ENCODE measurements at places on chromosomes 2 and 18.
A peak's percentile ranks its signal among the peaks of the same experiment; 100 is the strongest.

GRCh38 chr18:2981212-2981728 is 31.7 kb downstream of the LPIN2 start:
- no peak for DNase-seq

- DNase-seq: no peak
These were observed 231.7 kb downstream of the VAPA start for GRCh38 chr18:10145546-10145945.

DNA sequence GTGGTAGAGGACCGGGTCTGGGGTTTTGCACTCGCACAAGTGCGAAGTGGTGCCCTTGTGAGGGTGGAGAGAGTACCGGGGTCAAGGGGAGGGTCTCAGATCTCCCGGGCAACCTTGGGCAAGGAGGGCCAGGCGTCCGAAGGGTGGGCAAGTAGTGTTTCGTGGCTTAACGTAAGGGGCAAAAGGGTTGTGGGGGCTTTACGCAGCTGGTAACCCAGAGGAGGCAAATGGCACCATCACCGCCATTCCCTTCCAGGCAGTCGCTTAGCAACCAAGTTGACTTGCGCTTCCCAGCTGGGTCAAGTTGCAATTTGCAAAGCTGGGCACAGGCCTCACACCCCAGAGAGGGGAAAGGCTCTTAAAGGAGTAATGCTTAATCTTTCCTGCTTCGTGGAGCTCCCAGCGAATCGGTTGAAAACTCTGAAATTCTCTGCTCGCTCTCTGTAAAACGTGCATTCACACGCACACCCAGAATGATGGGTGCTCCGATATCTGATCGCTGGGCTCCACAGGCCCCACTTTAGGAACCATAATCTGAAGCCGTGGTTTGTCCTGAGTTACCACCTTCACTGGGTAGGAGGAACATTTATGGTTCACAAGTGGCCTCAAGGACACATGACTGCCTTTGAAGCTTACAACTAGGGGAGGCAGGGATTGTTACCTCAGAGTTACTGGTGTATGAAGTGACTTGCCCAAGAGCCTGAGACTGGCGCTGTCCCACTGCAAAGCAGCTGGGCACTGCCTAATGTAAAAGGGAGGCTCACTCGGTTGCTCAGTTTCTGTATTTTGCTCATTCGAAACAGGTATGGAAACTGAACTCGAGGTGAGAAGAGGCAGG is 127.9 kb downstream of the UXS1 start:
- DNase-seq: no peak

DNA sequence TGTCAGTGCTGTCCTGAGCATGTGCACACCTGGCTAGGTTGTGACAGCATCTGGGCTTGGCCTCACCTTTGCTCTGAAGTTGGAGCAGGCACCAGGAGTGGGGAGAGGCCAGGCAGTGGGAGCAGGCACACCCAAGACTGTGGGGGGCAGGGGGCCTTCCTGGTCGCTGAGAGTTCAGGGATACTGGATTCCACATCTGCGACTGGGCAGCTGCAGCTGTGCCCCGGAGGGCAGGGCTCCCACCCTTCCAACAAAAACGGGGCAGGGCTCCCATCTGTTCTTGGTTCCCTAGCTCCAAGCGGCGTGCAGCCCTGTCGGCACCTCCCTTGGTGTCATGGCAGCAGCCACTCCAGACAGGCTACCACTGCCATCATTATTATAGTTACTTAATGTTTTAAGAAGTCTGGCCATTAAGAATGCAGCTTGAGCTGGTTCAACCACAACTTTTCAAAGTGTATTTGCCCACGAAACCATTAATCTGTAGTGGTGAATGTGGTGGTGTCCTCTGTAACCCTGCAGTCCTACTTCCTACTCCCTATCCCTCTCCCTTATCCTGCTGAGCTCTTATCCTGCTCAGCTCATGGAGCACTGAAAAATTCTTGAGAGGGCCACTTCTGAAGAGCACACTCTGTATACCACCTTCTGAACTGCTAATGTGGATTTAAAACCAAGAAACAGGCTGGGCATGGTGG is 48.0 kb upstream of the RAB1A start:
- DNase-seq: no peak

DNA sequence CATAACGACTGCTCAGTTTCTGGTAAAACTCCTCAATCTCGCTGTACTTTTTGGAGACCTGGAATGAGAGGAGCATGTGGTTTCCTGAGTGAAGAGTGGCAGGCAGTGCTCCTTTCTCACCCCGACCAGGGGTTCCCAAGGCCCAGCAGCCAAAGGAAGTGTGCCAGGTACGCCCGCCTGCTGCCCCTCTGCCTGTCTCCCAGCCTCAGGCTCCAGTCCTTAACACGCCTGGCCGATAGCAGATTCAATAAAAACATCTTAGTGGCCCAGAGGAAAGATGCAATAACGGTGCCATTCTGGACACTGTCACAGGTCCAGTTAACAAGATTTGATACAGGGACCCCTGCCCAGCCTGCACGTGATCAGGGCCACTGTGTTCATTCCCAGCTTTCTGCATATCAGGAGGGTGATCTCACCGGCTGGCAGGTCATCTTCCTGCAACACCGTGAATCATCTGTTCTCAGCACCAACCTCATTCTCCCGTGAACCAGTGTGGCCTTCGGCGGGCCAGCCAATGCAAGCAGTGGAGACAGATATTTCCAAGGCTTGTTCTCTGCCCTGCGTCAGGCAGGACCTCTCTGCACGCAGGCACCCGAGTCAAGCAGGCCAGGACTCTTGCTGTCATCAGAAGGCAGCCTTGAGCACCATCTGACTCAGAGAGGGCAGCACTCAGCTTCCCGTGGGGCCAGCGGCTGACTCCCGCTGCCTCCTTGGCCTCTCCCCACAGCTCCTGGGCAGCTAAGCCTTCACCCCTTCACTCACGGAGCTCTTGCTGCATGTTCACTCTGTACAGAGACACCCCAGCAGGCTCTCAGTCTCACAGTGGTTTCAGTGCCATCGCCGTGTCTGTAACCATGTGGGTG is 9.5 kb downstream of the HS1BP3 start:
- DNase-seq: no peak

DNA sequence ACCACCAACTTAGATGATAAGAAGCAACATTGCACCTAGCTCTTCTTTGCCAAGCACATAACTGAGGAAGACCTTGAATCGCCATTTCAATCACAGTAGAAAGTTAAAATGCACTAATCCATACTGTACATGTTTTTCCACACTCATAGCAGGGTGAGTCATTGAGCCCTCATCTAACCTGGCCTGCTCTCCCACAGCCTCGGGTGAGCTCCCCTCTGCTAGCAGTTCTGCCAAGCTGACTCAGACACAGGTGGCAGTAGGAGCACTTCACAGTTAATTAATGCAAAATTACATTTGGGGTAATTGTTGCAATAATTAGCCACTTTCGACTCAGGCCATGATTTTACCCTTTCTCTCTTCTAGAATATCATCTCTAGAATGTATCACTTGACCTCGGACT is 1632.8 kb upstream of the CELF4 start:
- DNase-seq: no peak

DNA sequence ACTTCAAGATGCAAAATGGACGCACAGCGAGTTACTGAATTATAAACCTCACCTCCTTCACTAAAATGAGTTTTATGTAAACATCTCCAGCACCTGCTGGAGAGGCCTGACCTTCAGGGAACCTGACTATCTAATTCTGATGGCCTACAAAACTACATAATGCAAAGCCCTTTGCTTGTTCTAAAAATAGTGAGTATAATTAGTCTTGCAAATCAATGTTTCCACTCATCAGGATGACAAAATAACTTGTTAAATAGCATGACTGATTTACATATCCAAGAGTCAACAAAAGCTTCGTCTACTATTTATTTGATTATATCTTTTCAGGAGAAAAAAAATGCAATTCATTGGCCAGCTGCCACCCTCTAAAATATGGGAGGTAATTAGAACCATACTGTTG is 326.3 kb upstream of the MC4R start:
- peak; percentile 69 for DNase-seq

GRCh38 chr2:195181059-195181705 is 475.8 kb upstream of the SLC39A10 start:
- no peak for DNase-seq

DNA sequence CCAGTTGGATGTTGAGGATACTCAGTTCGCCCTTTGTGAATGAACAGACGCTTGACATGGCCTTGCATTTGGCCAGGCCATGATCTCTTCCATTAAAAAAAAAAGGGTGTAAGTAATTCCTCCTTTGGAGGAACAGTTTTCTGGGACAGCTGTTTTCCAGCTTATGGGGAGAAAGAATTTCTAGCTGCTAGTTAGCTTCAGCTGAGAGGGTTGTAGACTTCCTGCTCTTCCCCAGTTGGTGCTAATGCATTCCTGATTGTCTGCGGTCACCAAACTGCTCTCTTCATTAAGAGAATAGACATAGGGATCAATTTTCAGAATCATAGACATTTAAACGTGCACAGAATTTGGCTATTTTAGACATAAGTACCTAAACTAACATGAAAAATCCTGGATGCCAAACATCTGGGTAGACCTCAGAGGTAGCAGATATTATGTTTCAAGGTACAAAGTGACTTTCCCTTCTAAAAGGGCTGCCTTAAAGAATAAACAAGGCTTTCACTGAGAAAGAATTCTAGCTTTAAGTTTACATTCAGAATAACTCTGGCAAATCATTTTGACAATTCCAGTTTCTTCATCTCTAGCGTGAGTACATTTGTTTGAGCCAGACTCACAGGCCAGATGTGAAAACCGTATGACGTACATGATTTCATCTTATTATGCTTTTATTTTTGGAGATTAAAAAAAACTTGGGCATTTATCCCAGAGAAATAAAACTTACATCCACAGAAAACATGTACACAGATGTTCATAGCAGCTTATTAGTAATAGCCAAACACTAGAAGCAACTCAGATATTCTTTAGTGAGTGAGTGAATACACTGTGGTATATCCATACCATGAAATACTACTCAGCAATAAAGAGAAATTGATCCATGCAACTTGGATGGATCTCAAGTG is 71.2 kb downstream of the MAIP1 start:
- DNase-seq: no peak

- no peak for DNase-seq
These were observed 30.3 kb downstream of the NCL start for GRCh38 chr2:231433990-231434389.

DNA sequence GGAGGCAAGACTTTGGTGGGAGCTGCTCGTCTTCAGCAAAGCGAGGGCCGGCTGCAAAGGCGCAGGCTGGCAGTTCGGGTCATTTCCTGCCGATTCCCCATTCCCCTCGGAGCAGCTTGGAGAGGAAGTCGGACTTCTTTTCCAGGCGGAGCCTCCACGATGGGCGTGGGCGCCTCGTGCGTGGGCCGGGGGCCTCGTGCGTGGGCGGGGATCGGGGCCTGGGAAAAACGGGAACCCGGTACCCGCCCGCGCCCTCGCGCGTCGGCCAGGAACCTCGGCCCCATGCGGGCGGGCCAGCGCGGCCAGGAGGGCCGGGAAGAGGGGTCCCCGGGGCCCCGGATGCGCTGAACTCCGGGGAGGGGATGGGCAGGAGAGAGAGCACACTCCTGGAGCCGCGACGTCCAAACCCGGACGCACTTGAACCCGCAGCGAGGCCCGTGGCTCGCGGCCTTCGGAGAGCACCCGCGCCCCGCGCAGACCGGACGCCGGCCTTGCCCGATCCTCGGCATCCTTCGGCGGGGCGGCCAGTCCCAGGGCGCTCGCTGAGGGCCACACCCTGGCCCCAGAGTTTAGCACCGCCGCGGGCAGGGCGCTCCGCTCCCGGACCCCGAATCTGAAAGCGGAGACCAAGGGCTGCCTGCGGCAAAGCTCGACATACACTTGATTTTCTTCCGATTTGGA is 368.4 kb downstream of the MTX2 start:
- DNase-seq: peak; percentile 46

- DNase-seq: no peak
These were observed 19.9 kb upstream of the RPL37A start for GRCh38 chr2:216478791-216479190.

GRCh38 chr2:219249203-219249980 is 3.7 kb upstream of the TUBA4B start:
- peak; percentile 7 for DNase-seq

GRCh38 chr18:63306819-63307550 is 12.6 kb downstream of the BCL2 start:
- no peak for DNase-seq

GRCh38 chr2:172336681-172337080 is 90.7 kb upstream of the ITGA6 start:
- DNase-seq: no peak

DNA sequence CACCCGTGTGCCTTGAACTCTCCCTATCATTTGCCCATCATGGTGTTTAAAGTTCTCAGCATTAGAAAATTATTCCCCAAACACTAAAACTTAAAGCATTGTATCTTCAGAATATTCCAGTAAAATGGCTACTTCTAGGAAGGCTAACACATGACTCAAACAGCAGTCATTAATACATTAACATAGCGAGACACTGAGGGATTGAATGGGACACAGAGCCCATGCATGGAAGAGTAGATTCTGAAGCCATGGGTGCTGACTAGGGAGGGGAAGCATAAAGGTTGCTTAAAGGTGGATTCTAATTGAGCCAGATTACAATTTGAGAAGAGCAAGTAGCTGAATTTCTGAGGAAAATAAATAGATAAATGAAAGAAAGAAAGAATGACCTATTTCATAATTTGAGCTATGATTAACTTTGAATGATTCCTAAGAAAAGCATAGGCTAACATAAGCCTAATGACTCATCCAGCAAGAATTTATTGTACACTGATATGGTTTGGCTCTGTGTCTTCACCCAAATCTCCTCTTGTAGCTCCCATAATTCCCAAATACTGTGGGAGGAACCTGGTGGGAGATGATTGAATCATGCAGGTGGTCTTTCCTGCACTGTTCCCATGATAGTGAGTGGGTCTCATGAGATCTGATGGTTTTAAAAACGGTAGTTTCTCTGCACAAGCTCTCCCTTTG is 79.8 kb upstream of the PIK3C3 start:
- no peak for DNase-seq

GRCh38 chr2:113705982-113706523 is 50.4 kb downstream of the SLC35F5 start:
- no peak for DNase-seq

- DNase-seq: no peak
These were observed 101.0 kb downstream of the FAM210A start for GRCh38 chr18:13625355-13625754.

DNA sequence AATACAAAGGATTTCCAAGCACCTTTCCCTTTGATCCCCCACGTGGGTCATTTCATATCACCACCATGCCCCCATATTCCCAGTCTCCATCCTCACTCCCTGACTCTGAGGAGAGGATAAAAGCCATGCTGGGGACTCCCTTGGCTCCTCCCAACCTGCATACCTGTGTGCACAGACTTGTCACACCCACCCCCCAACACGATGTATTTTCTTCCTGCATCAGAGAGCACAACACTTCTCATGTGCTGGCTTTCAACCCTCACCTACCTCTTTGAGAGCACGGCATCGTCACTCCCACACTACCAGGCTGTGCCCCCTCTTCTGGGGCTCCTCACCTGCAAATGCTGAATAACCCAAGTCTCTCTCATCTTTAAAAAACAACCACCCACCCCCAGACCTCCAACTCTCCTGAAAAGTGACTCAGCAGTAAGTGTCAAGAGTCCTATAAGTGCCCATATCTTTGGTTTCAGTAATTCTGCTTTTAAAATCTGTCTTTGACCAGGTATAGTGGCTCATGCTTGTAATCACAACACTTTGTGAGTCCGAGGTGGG is 53.1 kb downstream of the AP1S3 start:
- DNase-seq: no peak

GRCh38 chr2:241858206-241859016 is at the start of gene PDCD1:
Gene PDCD1 (minus strand): TSS chr2:241858894. CDS start chr2:241858838, 56 bp downstream.
- no peak for DNase-seq

- DNase-seq: no peak
These were observed 390.4 kb downstream of the SOX11 start for GRCh38 chr2:6082625-6083018.

- DNase-seq: no peak
These were observed 315.9 kb upstream of the LRATD1 start for GRCh38 chr2:14316594-14316993.
